ENCODE measurements at places on chromosomes 7 and 10. TPM values are rescaled to one million over a fixed set of nuclear protein-coding genes. Genes with fewer than 3 reads are reported as not detected.

GRCh38 chr10:110865809-110866482 lies 5.8 kb upstream of the PDCD4 start:
- no peak for DNase-seq

DNA sequence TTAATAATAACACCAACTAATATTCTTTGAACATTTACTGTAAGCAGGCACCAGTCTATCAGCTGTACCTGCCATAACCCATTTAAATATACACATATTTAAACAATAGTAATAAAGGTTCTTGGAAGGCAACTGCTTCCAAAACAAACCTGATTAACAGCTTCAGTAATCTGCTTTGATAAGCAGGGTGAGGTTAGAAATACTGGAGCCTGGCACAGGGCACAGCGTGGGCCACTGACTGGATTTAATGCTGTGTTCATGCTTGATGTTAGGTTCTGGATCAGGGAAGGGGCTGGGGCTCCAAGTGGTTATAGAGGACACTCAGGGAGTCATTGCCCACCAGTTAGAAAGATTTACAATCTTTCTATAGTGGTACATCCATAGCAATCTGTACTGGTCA lies 10.9 kb upstream of the C10orf120 start:
- no peak for DNase-seq

- no peak for DNase-seq
Observed at GRCh38 chr10:110898391-110898790, 20.6 kb downstream of the BBIP1 start.

GRCh38 chr10:24313283-24313682 lies 104.3 kb downstream of the KIAA1217 start:
- DNase-seq, result no peak

DNA sequence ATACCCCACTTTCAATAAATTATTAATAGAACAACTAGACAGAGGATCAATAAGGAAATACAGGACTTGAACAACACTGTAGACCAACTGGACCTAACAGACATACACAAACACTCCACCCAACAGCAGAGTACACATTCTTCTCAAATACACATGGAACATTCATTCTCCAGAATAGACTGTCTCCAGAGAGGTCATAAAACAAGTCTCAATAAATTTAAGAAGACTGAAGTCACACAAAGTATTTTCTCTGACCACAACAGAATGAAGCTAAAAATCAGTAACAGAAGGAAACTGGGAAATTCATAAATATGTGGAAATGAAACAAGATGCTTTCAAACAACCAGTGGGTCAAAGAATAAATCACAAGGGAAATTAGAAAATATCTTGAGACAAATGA lies 119.8 kb downstream of the SMURF1 start:
- DNase-seq, result no peak

DNA sequence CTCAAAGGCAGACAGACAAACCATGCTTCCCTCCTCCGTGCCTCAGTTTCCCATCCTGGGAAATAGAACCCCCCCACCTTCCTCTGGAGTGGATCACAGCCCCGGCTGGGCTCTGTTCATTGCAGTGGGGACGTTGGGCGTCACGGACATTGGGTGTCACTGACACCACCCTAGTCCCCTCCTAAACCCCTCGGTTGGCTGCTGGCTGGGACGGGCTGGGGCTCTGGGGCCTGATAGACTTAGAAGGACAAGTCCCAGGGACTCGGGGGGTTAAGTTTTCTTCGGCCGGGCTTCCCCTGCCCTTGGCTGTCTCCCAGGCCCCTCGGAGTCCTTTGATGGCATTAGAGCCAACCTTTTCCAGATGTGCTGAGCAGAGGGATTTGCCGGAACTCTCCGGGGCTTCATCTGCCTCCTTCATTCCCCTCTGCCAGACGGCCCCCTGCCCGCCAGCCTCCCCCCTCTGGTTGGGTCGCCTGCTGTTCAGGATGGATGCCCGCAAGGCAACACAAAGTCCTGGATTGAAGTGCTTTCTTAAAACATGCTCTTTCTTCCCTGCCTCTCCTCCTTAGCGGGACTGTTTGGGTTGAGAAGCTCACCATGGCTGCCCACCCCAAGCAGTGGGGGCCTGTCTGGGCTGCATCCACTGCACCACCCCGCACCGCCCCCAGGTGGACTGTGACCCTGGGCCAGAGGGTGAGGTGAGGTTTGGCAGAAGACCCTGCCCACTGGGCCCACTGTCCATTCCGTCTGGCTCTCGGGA lies 73.0 kb downstream of the COL26A1 start:
- DNase-seq, result no peak

GRCh38 chr10:129105266-129105665 lies 361.8 kb upstream of the MGMT start:
- DNase-seq, result no peak

DNA sequence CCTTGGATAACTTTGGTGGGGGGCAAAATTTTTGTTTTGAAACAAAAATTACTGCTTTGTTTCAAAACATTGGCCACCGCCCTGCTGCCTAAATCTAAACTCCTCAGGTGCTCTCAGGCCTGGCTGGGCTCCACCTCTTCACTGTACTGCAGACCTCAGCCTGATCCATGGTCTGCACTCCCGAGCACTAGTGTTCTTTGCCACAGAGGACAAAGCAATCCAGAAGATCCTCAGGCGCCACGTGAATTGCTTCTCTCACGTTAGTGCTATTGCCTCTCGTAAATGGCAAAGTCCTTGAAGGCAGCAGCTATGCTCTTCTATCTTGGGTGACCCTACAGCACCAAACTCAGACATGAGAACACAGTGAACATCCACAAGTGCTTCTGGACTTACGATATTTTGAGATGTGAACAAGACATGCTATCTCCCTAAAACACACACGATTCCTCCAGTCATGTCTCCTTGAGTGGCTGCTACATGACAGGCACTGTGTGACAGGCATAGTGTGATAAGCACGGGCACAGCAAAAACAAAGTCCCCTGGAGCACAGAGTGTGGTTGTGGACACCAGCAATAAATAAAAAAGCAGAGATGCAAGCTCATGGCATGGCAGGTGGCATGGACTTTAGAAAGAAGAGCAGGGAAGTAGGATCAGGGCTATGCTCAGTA lies 582.1 kb upstream of the DPP6 start:
- DNase-seq, result no peak

DNA sequence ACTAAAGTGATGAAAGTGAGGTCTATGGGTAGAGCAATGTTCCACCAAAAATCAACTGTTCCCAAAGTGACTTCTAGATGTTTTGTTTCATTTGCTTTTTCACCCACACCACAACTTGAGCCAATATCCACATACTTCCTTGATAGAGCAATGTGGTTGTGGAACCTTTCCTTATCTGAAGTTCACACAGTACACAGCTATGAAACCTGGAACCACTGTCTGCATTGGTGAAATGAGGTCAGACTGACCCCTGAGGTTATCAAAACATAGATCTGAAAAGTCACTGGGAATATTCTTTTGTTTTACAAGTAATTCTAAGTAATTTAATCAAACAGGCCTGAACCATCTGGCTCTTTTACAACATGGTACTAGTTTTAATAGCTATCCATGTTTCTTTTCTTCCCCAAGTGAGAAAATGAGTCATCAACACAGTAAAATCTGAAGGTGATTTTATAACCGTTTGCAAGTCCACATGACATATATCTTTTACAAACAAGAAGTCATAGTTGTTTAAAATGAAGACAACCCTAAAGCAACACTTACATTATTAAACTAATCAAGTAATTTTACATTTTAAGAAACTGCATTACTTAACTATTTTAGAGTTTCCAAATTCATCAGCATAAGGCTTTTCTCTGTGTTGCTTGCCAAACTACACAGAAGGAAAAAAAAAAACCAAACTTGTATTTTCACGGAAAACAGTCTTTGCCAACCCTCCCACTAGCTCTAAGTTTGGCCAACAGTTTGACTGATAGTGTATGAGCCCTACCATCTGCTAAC lies 80.3 kb downstream of the LRRC17 start:
- no peak for DNase-seq

DNA sequence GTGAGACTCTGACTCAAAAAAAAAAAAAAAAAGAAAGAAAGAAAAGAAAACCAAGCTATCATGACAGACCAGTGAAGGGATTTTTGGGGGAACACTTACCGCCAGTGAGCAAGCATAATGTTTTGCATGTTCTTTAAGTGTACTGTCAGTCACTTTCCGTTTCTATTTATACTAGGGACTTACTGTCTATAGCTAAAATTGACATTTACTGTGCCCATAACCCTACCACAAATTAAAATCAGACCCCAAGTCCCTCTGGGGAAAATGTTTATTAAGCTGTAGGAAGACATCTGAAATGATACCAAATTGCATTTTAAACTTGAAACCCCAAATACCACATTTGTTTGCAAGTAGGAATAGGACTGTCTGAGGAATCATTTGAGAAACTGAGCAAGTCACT lies 252.8 kb downstream of the TRIL start:
- no peak for DNase-seq

- DNase-seq, result no peak
Observed at GRCh38 chr7:32564542-32564941, 69.3 kb downstream of the AVL9 start.

GRCh38 chr10:43322769-43323168 lies 48.7 kb upstream of the FXYD4 start:
- peak; percentile 95 for DNase-seq

GRCh38 chr10:27687743-27688142 lies 57.9 kb downstream of the MKX start:
- DNase-seq, result no peak

DNA sequence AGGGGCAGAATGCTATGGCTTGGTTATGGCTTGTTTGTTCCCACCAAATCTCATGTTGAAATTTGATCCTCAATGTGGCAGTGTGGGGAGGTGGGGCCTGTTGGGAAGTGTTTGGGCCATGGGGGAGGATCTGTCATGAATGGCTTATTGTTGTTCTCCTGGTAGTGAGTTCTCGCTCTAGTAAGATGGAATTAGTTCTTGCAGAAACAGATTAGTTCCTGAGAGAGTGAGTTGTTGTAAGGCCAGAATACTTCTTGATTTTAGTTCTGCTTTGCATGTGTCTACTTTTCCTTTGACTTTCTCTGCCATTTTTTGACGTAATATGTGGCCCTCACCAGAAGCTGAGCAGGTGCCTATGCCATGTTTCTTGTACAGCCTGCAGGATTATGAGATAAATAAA lies 188.2 kb downstream of the KIF20B start:
- DNase-seq, result no peak

GRCh38 chr7:91243591-91244301 lies 20.5 kb upstream of the FZD1 start:
- DNase-seq, result no peak

DNA sequence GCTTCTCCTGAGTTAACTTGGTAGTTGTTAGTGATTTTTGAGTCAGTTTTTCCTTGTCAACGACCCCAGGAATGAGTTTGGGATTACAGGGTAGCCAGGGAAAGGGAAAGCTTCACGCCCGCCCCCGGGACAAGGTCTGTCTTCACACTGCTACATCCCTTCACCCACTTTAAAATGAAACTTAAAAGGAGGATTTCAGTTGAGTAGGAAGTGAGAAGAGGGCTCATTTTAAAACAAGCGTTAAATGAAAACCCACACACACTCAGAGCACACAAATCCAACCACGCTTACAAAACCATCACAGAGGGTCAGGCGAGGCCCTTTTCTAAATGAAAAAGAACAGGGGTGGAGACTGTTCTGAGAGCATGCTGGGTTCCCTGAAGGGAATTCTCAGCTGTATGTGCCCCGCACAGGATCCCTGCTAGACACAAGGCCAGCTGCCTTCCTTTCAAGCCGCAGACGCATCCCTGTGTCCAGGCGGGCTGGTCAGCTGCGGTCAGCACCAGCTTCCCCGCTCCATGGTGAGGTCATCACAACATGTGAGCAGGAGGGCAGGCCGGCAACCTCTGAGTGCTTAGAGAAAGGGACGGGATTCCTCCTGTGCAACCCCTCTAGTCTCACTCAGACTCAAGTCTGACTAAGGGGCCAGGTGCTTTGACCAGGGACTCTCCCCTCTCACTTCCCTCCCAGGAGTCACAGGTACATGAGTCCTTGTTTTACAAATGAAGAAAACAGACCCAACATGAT lies 111.8 kb downstream of the EGFR start:
- peak; percentile 84 for DNase-seq

DNA sequence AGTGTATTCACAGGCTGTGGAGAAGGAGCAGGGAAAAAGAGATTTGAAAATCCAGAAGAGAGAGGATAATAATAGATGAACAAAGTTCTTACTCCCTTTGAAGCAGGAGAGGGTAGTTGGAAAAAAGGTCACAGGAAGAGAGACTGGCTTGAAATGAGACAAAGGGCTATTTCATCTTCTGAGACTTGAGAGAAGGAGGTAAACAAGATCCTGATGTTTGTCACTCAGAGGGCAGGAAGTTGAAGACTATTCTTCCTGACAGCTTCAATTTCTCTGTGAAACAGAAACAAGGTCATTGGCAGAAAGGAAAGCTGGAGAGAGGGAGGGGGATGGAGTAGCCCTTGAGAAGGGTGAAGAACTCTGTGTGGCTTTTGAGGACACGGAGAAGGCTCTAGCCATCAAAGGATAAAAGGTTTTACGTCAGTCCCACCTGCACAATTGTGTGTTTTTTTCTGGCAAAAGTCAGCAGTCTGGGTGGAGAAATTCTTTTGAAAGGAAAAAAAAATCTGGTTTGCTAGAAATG lies 216.1 kb upstream of the STEAP4 start:
- DNase-seq, result no peak

DNA sequence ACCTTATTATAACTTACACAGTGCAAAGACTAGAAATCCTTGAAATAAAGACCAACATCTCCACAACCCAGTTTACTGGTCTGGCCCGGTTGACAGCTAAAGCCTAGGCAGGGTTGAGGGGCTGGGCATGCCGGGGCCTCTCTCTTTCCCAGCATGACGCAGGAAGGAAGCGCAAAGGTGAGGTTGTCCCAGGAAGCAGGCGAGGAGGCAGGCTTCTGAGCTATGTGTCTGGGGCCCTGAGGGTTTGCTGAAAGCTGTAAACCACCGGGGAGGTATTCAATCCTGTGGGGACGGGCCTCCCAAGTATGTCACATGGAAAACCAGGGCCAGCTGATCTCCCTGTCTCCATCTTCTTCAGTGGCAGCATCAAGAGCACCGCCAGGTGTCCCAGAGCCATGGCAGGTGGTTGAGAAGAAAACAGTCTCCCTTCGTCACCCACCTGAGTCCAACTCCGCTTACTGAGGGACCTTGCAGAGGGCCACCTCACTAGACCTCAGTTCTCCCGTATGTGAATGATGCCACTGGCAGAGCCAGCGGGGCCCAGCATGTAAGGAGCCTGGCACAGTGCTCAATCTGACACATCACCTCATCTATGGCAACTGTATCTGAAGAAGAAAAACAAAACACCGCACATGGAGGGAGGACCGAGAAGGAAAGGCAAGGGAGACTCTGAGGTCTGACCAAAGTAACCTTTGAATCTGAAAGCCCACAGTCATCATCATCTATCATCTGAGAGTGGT lies 49.5 kb downstream of the FAM53B start:
- peak; percentile 26 for DNase-seq

Gene SFRP4
- polyA plus RNA-seq, result 15.9 TPM

Gene KLLN
- 0.36 TPM for polyA plus RNA-seq

Gene DIP2C
- 6.4 TPM for polyA plus RNA-seq

Gene TRIM50
- 0.38 TPM for polyA plus RNA-seq

Gene PLCE1
- 1.5 TPM for polyA plus RNA-seq

Gene PIK3AP1
- polyA plus RNA-seq, result 13.8 TPM

Gene CHST3
- polyA plus RNA-seq, result 4.1 TPM

Gene STAM
- 10.5 TPM for polyA plus RNA-seq

Gene FLNC
- polyA plus RNA-seq, result 7.8 TPM

Gene SEMA3D
- 9.2 TPM for polyA plus RNA-seq

Gene GJD4
- polyA plus RNA-seq, result not detected

Gene ABCC2
- 2.5 TPM for polyA plus RNA-seq

Gene MYH16
- not detected for polyA plus RNA-seq

Gene SFTPA1
- 0.59 TPM for polyA plus RNA-seq

Gene STK31
- polyA plus RNA-seq, result not detected
